Mammary microvascular endothelial cell (primary cell): ENCODE measurements at places on chromosomes 12 and 14. TPM values are rescaled to one million over a fixed set of nuclear protein-coding genes. Genes with fewer than 3 reads are reported as not detected.

C12orf42 gene
- not detected in 2 replicates for total RNA-seq

TAS2R7 gene
- total RNA-seq: not detected in 2 replicates

POTEM gene
- not detected in 2 replicates for total RNA-seq

LRP1-AS gene
- total RNA-seq: not detected in 2 replicates

RFX4 gene
- not detected in 2 replicates for total RNA-seq

CIROP gene
- not detected in 2 replicates for total RNA-seq

THAP2 gene
- 2.1 and 4.1 TPM in 2 replicates for total RNA-seq

ERBB3 gene
- not detected in 2 replicates for total RNA-seq

POU6F1 gene
- 1.5 and 1.9 TPM in 2 replicates for total RNA-seq

VCPKMT gene
- total RNA-seq: 3.4 and 5.2 TPM in 2 replicates

SLC7A8 gene
- not detected in 2 replicates for total RNA-seq

OR4E2 gene
- not detected in 2 replicates for total RNA-seq

IFNG-AS1 gene
- total RNA-seq: not detected in 2 replicates

AQP6 gene
- not detected in 2 replicates for total RNA-seq
